Activated CD4-positive, alpha-beta T cell treated with anti-CD3 and anti-CD28 coated beads, Interleukin-2, amount 10 ng/mL, durations not matched to agents 24 days and 14 days (primary cell): ENCODE measurements at places on chromosomes 3 and 15. TPM values are rescaled to one million over a fixed set of nuclear protein-coding genes. Genes with fewer than 3 reads are reported as not detected.

The CA12 gene
- 0.43 and 0.63 TPM in 2 replicates for total RNA-seq

The CD96 gene
- total RNA-seq = 50.5 and 60.5 TPM in 2 replicates

DNA sequence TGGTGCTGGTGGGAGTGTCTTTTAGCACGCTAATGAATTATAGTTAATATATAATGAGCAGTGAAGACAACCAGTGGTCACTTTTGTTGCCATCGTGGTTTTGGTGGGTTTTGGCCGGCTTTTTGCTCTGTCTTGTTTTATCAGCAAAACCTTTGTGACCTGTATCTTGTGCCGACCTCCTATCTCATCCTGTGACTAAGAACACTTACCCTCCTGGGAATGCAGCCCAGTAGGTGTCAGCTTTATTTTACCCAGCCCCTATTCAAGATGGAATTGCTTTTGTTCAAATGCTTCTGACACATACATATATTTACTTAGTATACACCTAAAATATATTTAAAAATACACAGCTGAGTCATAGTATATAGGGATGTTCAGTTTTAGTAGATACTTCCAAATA is 770.3 kb downstream of the PDCD6IP start:
- no peaks in the 10 kb centered on the region for H3K4me1 ChIP-seq
- H3K4me3 ChIP-seq = no peak overlapping the region
- H3K27ac ChIP-seq = no peak overlapping the region
- H3K27me3 ChIP-seq = no peaks in the 10 kb centered on the region
- no peaks in the 10 kb centered on the region for H3K36me3 ChIP-seq

DNA sequence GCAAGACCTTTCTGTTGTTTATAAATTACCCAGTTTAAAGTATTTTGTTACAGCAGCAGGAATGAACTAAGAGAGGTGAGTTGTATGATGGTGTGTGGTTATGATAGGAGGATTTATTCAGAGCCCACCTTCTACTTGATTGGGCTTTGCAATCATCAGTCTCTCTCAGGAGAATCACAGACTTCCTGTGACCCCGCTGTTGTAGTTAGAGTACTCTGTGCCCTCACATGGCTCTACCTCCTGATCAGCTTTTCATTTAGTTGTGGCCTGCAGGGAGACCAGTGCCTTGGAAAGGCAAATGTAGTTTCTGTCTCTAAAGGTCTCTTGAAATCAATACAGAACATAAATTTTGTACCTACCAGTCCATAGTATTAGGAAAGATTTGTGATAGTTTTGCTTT is 7.6 kb upstream of the P2RY14 start:
- H3K36me3 ChIP-seq = no peaks in the 10 kb centered on the region
- peak; percentile 53 for DNase-seq
- H3K27me3 ChIP-seq = no peaks in the 10 kb centered on the region
- H3K4me1 ChIP-seq = peaks cover 30% of the 10 kb centered on the region
- H3K4me3 ChIP-seq = no peak overlapping the region
- H3K27ac ChIP-seq = no peak overlapping the region

GRCh38 chr3:28334552-28334951 is 14.0 kb upstream of the ZCWPW2 start:
- peaks cover 6% of the 10 kb centered on the region for H3K4me1 ChIP-seq
- no peak overlapping the region for H3K27ac ChIP-seq

- no peaks in the 10 kb centered on the region for H3K4me1 ChIP-seq
- no peak overlapping the region for H3K27ac ChIP-seq
- H3K4me3 ChIP-seq = no peak overlapping the region
- H3K27me3 ChIP-seq = no peaks in the 10 kb centered on the region
- DNase-seq = no peak
Measured at GRCh38 chr3:163474766-163475165, 1603.5 kb downstream of the SI start.

DNA sequence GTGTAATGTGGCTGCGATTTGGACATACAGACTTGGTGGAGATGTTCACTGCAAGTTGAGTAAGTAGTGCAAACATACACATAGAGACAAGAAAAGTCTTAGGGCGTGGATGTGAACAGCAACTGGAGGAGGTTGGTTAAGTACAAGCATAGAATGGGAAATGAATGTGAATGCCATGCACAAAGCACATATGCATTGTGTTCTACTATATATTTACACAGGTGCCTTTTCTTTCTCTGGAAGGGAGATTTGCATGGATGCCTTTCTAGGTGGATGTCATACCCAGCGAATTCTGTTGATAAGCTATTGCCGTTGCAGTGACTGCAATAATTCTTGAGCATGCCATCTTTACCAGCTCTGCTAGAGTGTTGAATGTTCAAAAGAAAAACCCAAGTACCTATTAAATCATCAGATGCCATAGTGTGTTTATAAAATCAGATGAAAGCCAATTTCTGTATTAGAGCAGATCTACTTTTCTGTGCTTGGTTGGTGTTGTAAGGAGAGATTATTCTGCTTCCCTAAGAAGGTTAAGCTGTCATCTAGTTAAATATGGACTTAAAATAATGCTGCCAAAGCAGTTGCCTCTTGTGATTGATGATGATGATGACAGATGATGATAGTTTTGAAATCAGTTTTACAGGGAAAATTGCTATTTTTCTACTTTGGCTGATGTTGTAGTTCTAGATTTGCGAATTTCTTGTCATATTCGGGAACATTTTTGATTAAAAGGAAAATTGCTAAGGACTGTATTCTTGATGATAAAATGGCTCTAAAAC is 148.4 kb downstream of the CNTN4 start:
- no peaks in the 10 kb centered on the region for H3K4me1 ChIP-seq
- no peaks in the 10 kb centered on the region for H3K36me3 ChIP-seq
- no peak for DNase-seq
- H3K4me3 ChIP-seq = no peak overlapping the region

DNA sequence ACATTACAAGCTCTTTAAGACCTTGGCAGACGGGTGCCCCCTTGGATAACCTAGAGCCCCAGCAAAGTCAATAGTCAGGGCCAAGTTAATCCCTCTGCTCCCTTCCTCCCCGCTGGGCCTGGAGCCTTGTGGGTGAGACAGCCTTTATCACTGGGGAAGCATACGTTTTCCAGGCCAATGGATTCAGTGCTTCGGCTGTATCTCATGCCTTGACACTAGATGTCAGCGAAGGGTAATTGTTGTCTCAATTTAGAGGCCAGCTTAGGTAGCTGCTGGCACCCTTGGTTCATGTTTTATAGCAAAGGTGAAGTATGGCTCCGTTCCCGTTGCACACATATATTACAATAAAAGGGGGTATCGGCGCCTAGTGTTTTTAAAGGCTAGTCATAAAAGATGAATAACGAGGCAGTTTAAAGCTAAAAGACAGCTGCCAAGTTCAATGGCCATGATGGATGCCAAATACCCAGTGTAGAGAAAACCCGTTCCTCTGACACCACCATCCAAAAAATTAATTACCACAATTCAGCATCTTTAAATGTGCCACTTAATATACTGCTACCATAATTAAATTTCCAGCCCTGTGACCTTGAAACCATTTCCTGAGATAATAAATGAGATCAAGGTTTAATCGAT is 52.3 kb upstream of the BNIP2 start:
- peaks cover 15% of the 10 kb centered on the region for H3K27me3 ChIP-seq
- no peaks in the 10 kb centered on the region for H3K36me3 ChIP-seq
- H3K27ac ChIP-seq = no peak overlapping the region
- no peaks in the 10 kb centered on the region for H3K4me1 ChIP-seq

The P3H2 gene
- total RNA-seq = not detected in 2 replicates

DNA sequence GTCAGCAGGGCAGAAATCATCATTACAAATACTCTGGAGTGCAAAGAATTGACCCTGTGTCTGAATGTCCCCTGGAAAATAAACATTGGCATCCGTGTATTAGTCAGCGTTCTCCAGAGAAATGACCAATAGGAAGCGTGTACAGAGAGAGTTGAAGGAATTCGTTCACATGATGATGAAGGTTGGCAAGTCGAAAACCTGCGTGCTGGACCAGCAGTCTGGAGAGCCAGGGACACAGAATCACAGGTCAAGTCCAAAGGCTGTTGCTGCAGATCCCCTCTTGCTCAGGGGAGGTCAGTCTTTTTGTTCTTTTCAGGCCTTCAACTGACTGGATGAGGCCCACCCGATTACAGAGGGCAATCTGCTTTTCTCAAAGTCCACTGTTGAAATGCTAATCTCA is 16.6 kb downstream of the GP9 start:
- H3K4me1 ChIP-seq = peaks cover 2% of the 10 kb centered on the region
- no peak for DNase-seq
- no peak overlapping the region for H3K4me3 ChIP-seq
- no peak overlapping the region for H3K27ac ChIP-seq
- no peaks in the 10 kb centered on the region for H3K36me3 ChIP-seq

The LHFPL4 gene
- total RNA-seq = not detected in 2 replicates

The SLCO2A1 gene
- total RNA-seq = not detected in 2 replicates

DNA sequence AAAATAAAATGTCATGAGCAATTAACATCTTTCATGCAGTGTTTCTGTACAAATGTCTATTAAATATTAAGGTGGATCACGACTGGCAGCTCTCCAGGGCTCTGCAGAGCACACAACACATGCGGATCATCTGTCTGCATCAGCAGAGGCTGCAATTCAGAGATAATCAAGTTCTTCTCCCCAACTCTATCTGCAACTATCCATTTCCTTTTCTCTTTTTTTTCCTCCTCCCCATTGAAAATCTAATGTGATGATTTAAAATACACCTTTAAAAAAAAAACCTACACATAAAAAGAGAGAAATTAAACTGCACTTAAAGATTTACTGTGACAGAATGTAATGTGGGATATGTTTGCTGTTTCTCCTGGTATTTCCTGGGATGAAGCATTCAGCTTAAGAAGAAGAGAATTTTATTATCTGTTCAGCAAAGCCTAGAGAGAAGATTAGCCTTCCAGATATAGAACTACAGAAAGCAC is 352.6 kb upstream of the CCDC54 start:
- DNase-seq = no peak
- no peaks in the 10 kb centered on the region for H3K36me3 ChIP-seq
- H3K4me3 ChIP-seq = no peak overlapping the region
- no peaks in the 10 kb centered on the region for H3K4me1 ChIP-seq
- no peaks in the 10 kb centered on the region for H3K27me3 ChIP-seq

DNA sequence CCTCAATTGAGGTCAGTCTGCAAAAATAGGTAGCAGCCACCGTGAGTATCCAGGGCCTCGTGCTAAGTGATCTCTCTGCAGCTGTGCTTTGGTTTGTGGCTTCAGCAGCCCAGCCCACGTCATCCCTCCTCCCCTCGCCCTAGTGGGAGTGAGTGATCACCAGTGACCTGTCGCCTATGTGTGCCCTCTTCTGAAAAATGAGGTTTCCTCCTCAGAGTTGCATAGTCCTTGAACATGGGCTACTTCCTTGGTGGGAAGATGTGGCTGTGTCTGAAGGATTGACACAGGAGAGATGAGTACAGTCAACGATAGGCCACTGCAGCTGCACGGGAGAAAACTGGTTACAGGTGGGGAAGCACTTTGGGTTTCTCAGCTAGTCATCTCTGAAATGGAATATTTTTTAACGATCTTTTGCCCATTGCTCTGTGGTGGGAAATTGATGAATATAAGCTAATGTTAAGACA is 144.8 kb upstream of the BHLHE40 start:
- DNase-seq = peak; percentile 94
- H3K27ac ChIP-seq = peak overlapping the region; percentile 97
- H3K27me3 ChIP-seq = no peaks in the 10 kb centered on the region
- H3K4me1 ChIP-seq = peaks cover 83% of the 10 kb centered on the region

GRCh38 chr15:66072616-66073361 is 180.8 kb downstream of the MEGF11 start:
- no peak overlapping the region for H3K4me3 ChIP-seq
- H3K27me3 ChIP-seq = peaks cover 19% of the 10 kb centered on the region
- no peak for DNase-seq
- H3K27ac ChIP-seq = no peak overlapping the region

GRCh38 chr3:66394019-66394752 is 106.6 kb downstream of the LRIG1 start:
- H3K4me3 ChIP-seq = peak overlapping the region; percentile 56
- peak overlapping the region; percentile 80 for H3K27ac ChIP-seq
- H3K36me3 ChIP-seq = peaks cover 67% of the 10 kb centered on the region
- no peaks in the 10 kb centered on the region for H3K27me3 ChIP-seq
- peaks cover 26% of the 10 kb centered on the region for H3K4me1 ChIP-seq

GRCh38 chr3:49386056-49386756 is 25.6 kb downstream of the RHOA start:
- H3K36me3 ChIP-seq = peaks cover 28% of the 10 kb centered on the region
- H3K4me3 ChIP-seq = no peak overlapping the region
- DNase-seq = no peak

GRCh38 chr3:70743754-70744153 is 431.3 kb upstream of the MDFIC2 start:
- H3K4me1 ChIP-seq = no peaks in the 10 kb centered on the region
- no peak overlapping the region for H3K4me3 ChIP-seq
- H3K36me3 ChIP-seq = no peaks in the 10 kb centered on the region
- no peak overlapping the region for H3K27ac ChIP-seq
- no peak for DNase-seq

The TP63 gene
- 0.98 and 1.1 TPM in 2 replicates for total RNA-seq

The TGM4 gene
- total RNA-seq = not detected in 2 replicates

The BDH1 gene
- total RNA-seq = 124 and 133 TPM in 2 replicates

GRCh38 chr3:63442918-63443317 is 164.8 kb downstream of the SYNPR start:
- H3K4me1 ChIP-seq = no peaks in the 10 kb centered on the region
- H3K36me3 ChIP-seq = no peaks in the 10 kb centered on the region
- no peaks in the 10 kb centered on the region for H3K27me3 ChIP-seq
- no peak overlapping the region for H3K4me3 ChIP-seq
- H3K27ac ChIP-seq = no peak overlapping the region

DNA sequence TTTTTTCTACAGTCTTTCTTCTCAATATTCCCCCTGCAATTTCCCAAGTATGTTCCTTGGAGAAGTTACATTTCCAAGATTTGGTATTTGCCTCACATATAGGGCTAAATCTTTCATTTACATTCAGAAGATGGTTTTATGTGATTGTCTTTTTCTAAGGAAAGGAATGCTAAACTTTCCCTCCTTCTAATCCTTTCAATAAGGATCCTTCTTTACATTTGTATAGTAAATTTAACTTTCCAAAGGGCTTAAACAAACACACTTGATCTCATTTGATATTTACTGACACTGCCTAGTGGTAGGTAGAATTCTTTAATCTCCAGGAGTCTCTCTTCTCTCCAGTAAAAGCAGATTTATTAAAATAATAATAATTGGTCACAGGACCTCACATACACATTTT is 185.3 kb downstream of the LSAMP start:
- no peaks in the 10 kb centered on the region for H3K27me3 ChIP-seq
- H3K36me3 ChIP-seq = no peaks in the 10 kb centered on the region
- no peak for DNase-seq
- no peak overlapping the region for H3K4me3 ChIP-seq
- no peak overlapping the region for H3K27ac ChIP-seq

GRCh38 chr3:87488765-87489164 is 212.4 kb upstream of the POU1F1 start:
- no peak overlapping the region for H3K27ac ChIP-seq
- H3K4me3 ChIP-seq = no peak overlapping the region
- H3K36me3 ChIP-seq = no peaks in the 10 kb centered on the region

The TRIM42 gene
- not detected in 2 replicates for total RNA-seq

The LDHAL6B gene
- total RNA-seq = not detected in 2 replicates

GRCh38 chr15:68464448-68465090 is 32.6 kb upstream of the ITGA11 start:
- H3K36me3 ChIP-seq = no peaks in the 10 kb centered on the region
- H3K27ac ChIP-seq = no peak overlapping the region
- peaks cover 34% of the 10 kb centered on the region for H3K27me3 ChIP-seq
- no peak overlapping the region for H3K4me3 ChIP-seq
- no peaks in the 10 kb centered on the region for H3K4me1 ChIP-seq
